ENCODE measurements at places on chromosomes 2 and 18.

GRCh38 chr18:78419171-78419570, 560.4 kb upstream of the SALL3 start:
- no peak for DNase-seq

GRCh38 chr18:76515576-76515975, 20.5 kb upstream of the ZNF516 start:
- DNase-seq = no peak

DNA sequence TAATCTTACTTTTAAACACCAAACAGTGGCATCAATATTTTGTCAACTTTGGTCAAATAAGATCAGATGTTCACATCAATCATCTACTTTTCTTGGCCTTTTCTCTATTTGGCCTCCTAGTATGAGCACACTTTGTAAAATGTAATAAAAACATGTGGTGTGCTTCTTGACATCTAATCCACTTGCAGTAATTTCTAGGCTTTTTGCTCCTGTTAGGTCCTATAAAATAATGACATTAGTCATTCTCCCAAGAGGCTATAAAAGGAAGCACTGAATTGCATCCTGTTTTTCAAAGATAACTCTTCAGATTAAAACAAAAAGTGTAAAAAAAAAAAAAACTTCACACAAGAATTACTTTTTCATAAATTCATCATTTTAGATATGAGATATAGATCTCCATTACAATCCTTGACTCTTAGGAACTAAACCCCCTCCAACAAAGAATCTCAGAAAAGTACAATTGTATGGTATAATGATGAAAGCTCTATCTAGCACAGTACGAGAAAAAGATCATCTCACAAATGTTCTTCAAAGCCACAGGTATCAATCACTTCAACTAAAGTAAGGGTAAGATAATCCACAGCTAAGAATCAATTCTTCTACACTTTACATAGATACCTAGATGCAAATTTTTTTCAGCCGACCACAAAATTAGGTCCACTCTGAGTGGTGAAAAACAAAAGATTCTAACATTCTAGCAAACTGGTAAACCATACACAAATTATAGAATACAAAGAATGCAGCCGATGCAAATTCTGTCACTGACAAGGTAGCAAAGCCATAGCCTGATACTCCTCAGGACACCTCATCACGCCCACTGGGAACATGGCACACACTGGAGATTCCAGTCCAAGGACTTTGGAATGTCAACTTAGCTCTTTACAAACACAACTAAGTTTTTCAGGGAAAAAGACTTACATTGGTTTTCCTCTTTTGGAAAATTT, 2.7 kb downstream of the BCL2 start:
- DNase-seq = no peak

- DNase-seq = no peak
Measured at GRCh38 chr2:23636426-23636825, 251.4 kb downstream of the KLHL29 start.

- no peak for DNase-seq
Measured at GRCh38 chr18:62518460-62519375, 4.1 kb upstream of the ZCCHC2 start.

GRCh38 chr2:207054521-207054920, 111.2 kb downstream of the KLF7 start:
- no peak for DNase-seq

DNA sequence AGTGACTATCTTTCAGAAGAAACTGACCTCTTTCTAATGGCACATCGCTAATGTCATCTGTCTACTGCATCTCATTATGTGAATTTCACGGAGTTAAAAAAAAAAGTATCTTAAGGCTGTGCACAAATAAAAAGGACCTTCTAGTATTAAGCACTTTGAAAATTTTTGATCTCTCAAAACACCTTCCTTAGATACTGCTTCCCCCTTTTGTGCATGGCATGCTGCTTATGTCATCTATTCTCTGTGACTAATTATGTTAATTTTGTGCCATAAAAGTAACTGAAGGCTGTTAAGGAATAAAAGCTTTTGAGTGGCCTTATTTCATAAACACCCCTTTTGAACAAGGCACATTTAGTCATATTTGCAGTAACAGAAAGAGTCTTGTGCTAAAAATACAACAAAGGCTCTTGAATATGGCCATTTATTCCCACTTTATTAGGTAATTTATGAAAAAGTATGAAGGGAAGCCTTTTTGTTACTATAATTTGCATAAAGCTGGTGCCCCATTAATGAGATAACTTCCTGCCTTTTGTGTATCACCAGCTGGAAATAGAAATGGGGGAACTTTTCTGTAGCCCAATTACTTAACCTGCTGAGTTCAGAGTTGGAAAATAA, 1412.0 kb upstream of the ZEB2 start:
- DNase-seq = no peak

DNA sequence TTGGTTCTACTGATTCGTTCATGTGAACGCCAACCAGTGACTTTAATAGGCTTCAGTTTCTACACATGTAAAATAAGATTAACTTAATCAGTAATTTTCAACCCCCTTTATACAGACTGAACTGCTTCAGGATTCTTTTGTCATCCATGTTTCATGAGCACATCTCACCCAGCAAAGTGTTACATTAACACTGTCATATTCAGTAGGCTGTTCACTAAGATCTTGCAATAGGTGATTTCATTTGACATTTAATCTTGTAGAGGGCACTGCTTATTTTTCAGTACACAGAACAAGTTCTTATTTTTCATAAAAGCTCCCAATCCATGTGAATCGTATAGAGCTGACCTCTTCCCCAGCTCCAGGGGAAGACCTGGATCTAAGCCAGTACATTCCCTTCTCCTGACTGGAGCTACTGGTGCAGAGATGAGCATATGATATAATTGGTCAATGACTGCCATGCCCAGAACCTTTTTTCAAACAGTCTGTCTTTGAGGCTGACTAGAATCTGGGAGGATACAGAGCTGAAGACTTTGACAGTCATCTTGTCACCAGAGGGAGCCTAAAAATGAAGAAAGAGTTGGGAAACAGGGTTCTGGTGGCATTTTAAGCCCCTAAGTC, 72.2 kb upstream of the CHRNA1 start:
- DNase-seq = no peak

- DNase-seq = no peak
Measured at GRCh38 chr2:66024391-66024790, 410.5 kb upstream of the MEIS1 start.

- DNase-seq = no peak
Measured at GRCh38 chr2:96213379-96213778, 4.8 kb upstream of the STARD7 start.

GRCh38 chr2:17733599-17733998, 20.0 kb downstream of the SMC6 start:
- no peak for DNase-seq

- no peak for DNase-seq
Measured at GRCh38 chr18:2654928-2655177, 673 bp upstream of the SMCHD1 start.

- no peak for DNase-seq
Measured at GRCh38 chr2:75641587-75641986, 5.0 kb upstream of the MRPL19 start.

DNA sequence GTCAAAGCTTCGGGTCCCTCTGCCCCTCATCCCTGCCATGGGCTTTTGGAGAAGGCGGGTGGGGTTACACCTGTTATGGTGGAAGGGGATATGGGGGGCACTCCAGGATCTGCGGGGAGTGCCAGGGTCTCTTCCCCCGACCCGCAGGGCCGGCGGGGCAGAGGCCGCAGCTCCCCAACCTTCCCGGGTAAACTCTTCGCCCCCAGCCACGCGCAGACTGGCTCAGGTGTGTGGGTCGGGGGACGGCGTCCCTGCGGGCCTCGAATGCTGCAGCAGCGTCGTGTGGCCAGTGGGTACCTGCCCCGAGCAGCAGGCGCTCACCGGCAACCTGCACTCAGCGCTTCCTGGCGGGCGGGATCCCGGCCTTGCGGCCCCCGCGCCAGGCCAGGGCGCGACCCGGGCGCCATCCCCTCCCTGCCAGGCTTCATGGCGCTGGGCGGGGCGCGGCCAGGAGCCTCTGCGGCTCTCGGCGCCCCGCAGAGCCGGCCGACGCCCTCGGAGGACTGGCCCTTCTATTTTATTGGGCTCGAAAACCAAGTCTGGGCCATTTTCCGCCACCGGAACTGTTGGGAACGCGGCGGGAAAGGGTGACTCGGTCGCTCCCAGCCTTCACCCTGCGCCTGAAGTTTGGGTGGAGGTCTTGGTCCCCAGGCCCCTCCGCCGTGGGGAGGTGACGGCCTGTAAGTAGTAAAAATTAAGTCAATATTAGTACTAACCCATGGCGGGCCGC, 4.5 kb downstream of the GBX2 start:
- DNase-seq = no peak

DNA sequence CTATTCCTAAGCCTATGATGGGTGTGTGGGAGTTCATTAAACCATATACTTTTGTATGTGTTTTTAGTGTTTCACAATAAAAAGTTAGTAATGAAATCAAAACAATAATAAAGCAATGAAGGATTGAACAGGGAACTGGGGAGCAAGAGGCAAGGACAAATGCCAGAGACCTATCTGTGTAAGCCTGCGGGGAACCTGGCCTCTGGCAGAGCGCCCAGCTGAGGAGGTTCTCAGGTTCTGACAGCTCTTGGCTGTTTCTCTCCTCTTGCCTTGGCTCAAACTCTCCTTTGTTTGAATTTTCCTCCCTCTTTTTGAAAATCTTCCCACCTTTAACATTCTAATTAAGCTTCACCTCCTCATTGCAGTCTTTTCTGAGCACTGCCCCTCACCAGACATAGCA, 200.0 kb upstream of the NCKAP5 start:
- DNase-seq = no peak

DNA sequence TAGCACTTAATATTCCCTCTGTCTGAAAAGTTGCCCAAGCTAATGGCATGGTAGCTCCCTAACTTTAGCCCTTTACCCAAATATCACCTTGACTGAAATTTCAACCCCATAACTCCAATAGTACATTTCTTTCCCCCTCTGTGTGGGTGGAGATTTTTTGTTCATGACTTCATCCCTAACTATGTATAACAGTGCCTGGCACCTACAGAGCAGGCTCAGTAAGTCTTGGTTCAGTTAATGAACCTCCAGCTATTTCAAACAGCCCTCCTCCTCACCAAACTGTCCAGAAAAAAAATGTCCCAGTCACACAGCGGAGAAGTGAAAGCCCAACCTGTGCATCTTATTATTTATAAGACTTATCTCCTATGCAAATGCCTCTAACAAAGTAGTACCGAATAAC, 18.6 kb downstream of the BUB1 start:
- no peak for DNase-seq

- DNase-seq = no peak
Measured at GRCh38 chr2:172207911-172208310, 105.2 kb upstream of the DLX2 start.

DNA sequence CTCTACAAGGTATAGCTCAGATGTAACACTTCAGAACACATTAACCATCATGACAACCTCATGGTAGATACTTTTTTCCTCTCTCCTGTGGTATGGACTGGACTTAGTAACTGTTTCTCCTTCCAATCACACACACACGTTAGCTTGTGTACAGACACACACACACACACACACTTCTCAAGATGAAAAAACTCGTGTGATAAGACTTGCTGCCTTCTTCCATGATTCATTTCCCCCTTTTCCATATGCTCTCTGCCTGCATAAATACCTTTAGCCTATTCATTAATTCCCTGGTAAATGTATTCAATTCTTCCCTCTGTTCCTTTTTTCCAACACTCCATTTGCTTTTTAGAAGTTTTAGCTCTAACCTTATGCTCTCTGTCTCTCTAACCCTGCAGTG, 118.9 kb upstream of the TANK start:
- DNase-seq = no peak

DNA sequence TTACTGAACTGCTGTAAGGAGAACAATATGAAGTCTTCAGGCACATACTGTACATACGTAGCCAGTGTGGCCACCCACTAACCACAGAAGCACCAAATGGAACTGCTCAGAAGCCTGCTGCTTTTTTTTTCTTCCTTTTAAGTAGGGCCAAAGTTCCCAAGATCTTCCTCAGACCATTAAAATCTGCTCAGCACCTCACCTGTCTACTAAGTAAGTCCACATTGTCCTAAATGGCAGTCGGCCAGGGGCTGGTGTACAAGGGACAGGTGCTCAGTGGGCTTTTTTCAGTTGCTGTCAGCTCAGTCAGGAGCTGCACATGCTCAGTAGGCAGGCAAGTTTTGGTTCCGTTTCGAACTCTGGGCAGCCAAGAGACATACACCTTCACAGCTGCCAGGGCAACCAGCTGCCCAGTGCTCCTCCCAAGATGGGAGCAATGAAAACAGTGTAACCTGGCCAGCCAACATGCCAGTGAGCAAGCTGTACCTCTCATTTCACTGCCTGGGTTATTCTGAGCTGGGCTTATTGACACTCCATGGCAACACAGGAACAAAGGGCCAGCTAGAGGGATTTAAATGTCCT, 86.1 kb downstream of the ACVR1 start:
- no peak for DNase-seq

- DNase-seq = no peak
Measured at GRCh38 chr2:25076749-25077148, 34.9 kb downstream of the EFR3B start.

DNA sequence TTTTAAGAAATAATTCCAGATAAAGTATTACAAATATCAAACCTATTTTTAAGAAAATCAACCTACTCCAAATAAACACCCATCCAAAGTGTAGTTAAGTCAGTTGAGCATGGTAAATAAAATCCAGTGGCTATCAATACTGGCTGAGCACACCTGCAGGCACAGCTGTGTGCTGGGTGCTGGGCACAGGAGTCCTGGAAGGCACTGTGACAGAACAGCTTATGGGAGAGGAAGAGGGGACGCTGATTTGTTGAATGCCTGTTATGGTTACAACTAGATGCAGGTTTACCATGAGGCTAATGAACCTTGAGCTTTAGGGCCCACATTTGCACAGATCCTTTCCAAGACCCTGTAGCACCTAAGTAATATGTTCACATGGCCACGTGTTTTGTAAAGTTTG, 202.7 kb downstream of the MTX2 start:
- no peak for DNase-seq

DNA sequence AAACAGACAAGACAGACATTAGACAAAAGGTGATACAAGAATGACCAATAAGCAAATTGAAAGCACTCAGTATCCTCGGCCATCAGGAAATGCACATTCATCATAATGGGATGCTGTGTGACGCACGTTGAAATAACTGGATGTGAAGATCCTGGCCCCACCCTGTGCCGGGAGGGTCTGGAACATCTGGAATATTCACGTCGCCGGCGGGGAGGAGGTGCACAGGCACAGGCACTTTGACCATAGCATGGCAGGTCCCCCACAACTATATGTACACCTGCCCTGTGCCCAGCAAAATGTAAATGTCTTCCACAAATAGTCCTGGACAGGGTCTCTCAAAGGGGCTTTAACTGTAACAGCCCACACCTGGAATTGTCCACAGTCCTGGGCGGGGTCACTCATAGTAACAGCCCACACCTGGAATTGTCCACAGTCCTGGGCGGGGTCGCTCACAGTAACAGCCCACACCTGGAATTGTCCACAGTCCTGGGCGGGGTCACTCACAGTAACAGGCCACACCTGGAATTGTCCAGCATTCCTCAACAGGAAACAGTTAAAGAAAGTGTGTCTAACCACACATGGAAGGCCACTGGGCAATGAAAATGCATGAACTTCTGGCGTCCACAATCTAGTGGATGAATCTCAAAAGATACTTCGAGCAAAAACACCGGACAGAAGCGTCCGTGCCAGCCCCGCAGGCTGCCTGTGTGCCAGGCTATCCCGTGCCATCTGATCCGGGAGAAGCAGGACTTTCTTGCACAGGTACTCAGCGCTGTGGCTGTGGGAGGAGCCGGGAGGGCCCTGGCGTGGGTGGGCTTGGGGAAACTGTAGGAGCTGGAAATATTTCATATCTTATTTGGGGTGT, 113.4 kb downstream of the RTP5 start:
- DNase-seq = no peak

All from esophagus squamous epithelium (tissue), 5 donors.